ENCODE measurements at places on chromosomes 13 and 19.

DNA sequence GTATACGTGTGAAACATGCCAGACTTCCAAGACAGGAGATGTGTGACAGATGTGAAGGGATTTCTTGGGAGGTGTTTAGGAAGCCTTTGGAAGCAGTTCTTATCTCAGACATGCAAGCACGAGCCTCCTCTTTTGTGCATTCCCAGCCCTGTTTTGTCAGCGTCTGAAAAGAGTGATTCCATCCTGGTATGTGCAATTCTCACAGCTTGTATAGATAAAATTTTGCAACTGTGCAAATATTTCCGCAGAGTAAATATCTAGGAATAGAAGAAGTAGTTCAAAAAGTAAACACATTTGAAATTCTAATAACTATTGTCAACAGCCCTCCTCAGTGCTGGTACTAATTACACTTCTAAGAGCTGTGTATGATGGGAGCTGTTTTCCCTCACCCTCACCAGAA is 72.3 kb upstream of the C1QTNF9B start:
- no peak overlapping the region for H3K27ac ChIP-seq
- H3K4me1 ChIP-seq = no peaks in the 10 kb centered on the region
- no peaks in the 10 kb centered on the region for H3K36me3 ChIP-seq
- no peak for DNase-seq
- no peak overlapping the region for H3K4me3 ChIP-seq

- no peak for DNase-seq
- no peaks in the 10 kb centered on the region for H3K36me3 ChIP-seq
- no peaks in the 10 kb centered on the region for H3K4me1 ChIP-seq
- no peak overlapping the region for H3K27ac ChIP-seq
Observed at GRCh38 chr13:22271903-22272302, 601.0 kb downstream of the FGF9 start.

GRCh38 chr19:2333027-2333806 is 4.7 kb downstream of the SPPL2B start:
- H3K27ac ChIP-seq = peak overlapping the region; percentile 81
- no peak for DNase-seq
- no peaks in the 10 kb centered on the region for H3K36me3 ChIP-seq
- H3K4me1 ChIP-seq = peaks cover 44% of the 10 kb centered on the region
- H3K27me3 ChIP-seq = no peaks in the 10 kb centered on the region
- no peak overlapping the region for H3K4me3 ChIP-seq

GRCh38 chr19:30053558-30053957 is 111.5 kb downstream of the URI1 start:
- no peaks in the 10 kb centered on the region for H3K27me3 ChIP-seq
- no peaks in the 10 kb centered on the region for H3K36me3 ChIP-seq
- H3K4me1 ChIP-seq = no peaks in the 10 kb centered on the region
- no peak for DNase-seq
- no peak overlapping the region for H3K4me3 ChIP-seq

- no peak overlapping the region for H3K27ac ChIP-seq
- no peaks in the 10 kb centered on the region for H3K27me3 ChIP-seq
- no peaks in the 10 kb centered on the region for H3K4me1 ChIP-seq
- DNase-seq = no peak
- H3K36me3 ChIP-seq = no peaks in the 10 kb centered on the region
Observed at GRCh38 chr13:30731361-30732045, 3.8 kb upstream of the ALOX5AP start.

DNA sequence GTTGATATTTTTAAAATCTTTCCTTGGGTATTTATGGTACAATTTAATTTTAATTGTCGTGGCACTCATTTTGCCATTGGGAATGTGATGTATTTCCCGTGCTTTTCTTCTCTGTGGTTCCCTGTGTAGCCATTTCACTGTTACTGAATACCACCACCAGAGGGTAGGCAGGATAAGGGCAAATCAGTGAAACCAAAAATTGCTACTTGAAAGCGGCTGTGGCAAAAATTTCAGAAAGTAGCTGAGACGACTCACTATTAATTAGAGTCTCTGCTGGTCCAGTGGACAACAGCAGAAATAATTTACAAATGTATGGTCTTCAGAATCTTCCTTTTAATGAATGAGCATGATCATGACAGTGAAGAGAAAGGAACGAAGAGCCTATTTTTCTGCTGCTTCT is 34.4 kb upstream of the MIR17HG start:
- no peak for DNase-seq
- no peak overlapping the region for H3K27ac ChIP-seq
- no peaks in the 10 kb centered on the region for H3K36me3 ChIP-seq
- H3K4me3 ChIP-seq = no peak overlapping the region

DNA sequence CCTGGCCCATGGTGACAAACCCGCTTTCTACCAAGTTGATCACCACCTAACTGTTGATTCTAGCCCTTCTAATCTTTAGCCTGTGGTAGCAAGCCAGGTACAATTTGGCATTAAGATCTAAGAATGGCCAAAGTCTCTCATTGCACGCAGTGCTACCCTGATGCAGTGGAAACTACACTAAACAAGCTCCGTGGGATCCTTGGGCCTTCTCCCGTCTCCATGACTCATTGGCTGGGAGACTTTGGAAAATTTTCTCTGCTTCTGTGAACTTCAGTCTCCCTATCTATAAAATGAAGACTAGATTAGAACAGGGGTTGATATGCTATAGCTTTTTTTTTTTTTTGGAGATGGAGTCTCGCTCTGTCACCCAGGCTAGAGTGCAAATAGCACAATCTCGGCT is 223.0 kb downstream of the TSHZ3 start:
- no peaks in the 10 kb centered on the region for H3K4me1 ChIP-seq
- no peak overlapping the region for H3K4me3 ChIP-seq
- H3K36me3 ChIP-seq = no peaks in the 10 kb centered on the region
- no peak overlapping the region for H3K27ac ChIP-seq

GRCh38 chr19:49689133-49690078 is at the start of gene ADM5:
Gene ADM5 (plus strand): TSS chr19:49689594. CDS start chr19:49689838, 244 bp downstream.
- H3K4me3 ChIP-seq = peak within 1 kb of the TSS; percentile 57
- H3K27me3 ChIP-seq = peaks cover 17% of the 10 kb centered on the region
- H3K4me1 ChIP-seq = peaks cover 14% of the 10 kb centered on the region
- DNase-seq = peak; percentile 35
- H3K27ac ChIP-seq = peak within 1 kb of the TSS; percentile 68

- H3K36me3 ChIP-seq = no peaks in the 10 kb centered on the region
- peak; percentile 48 for DNase-seq
Observed at GRCh38 chr13:113862931-113863523, 849 bp downstream of the GAS6 start.

GRCh38 chr19:44712864-44713515 is 14.0 kb downstream of the CEACAM16 start:
- DNase-seq = no peak
- no peak overlapping the region for H3K27ac ChIP-seq
- no peaks in the 10 kb centered on the region for H3K27me3 ChIP-seq
- H3K4me3 ChIP-seq = no peak overlapping the region

GRCh38 chr13:51956717-51957116 is 54.5 kb downstream of the ATP7B start:
- no peak overlapping the region for H3K4me3 ChIP-seq
- H3K4me1 ChIP-seq = peaks cover 12% of the 10 kb centered on the region
- no peaks in the 10 kb centered on the region for H3K36me3 ChIP-seq
- no peak for DNase-seq
- H3K27ac ChIP-seq = no peak overlapping the region
- H3K27me3 ChIP-seq = no peaks in the 10 kb centered on the region

GRCh38 chr19:20612711-20613316 is 47.2 kb upstream of the ZNF737 start:
- H3K4me3 ChIP-seq = no peak overlapping the region
- no peaks in the 10 kb centered on the region for H3K27me3 ChIP-seq
- H3K27ac ChIP-seq = no peak overlapping the region
- no peaks in the 10 kb centered on the region for H3K36me3 ChIP-seq
- no peaks in the 10 kb centered on the region for H3K4me1 ChIP-seq
- DNase-seq = no peak

- H3K36me3 ChIP-seq = no peaks in the 10 kb centered on the region
- H3K27me3 ChIP-seq = no peaks in the 10 kb centered on the region
- no peak overlapping the region for H3K4me3 ChIP-seq
- no peaks in the 10 kb centered on the region for H3K4me1 ChIP-seq
- H3K27ac ChIP-seq = no peak overlapping the region
- no peak for DNase-seq
Observed at GRCh38 chr13:74889321-74889720, 592.6 kb downstream of the TBC1D4 start.

GRCh38 chr19:50735869-50736268 is 12.7 kb downstream of the CLEC11A start:
- H3K27me3 ChIP-seq = peaks cover 5% of the 10 kb centered on the region
- no peak overlapping the region for H3K4me3 ChIP-seq
- no peak overlapping the region for H3K27ac ChIP-seq
- no peaks in the 10 kb centered on the region for H3K4me1 ChIP-seq
- H3K36me3 ChIP-seq = no peaks in the 10 kb centered on the region
- DNase-seq = no peak

- DNase-seq = no peak
- H3K4me1 ChIP-seq = peaks cover 10% of the 10 kb centered on the region
- no peaks in the 10 kb centered on the region for H3K27me3 ChIP-seq
- H3K27ac ChIP-seq = no peak overlapping the region
- no peaks in the 10 kb centered on the region for H3K36me3 ChIP-seq
Observed at GRCh38 chr13:35876601-35877000, 254.6 kb downstream of the DCLK1 start.

DNA sequence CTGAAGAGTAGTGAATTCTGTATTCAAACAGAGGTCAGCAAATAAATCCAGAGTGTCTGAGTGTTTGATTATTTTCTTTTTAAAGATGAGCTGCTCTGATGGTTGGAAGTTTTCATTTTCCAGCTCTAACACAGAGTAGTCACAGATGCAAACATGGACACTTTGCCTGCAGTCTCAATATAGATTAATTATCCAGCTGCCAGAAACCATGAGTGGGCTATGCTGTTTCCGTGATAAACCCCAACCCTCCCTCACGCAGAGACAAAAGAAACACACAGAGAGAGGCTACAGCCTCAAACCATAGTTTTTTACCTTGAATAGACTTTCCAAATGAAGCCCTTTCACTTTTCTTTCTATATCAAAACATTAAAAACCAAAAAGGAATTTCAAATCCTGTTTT is 884.7 kb downstream of the DIAPH3 start:
- no peak overlapping the region for H3K4me3 ChIP-seq
- H3K27me3 ChIP-seq = no peaks in the 10 kb centered on the region
- no peaks in the 10 kb centered on the region for H3K36me3 ChIP-seq
- DNase-seq = no peak

DNA sequence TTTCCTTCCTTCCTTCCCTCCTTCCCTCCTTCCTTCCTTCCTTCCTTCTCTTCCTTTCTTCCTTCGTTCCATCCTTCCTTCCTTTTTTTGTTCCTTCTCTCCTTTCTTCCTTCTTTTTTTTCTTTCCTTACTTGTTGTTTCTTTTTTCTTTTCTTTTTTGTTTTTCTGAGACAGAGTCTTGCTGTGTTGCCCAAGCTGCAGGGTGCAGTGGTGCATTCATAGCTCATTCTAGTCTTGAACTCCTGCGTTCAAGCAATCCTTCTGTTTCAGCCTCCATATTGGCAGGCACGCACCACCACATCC is 5.5 kb upstream of the EEF2 start:
- H3K4me1 ChIP-seq = peaks cover 19% of the 10 kb centered on the region
- no peaks in the 10 kb centered on the region for H3K27me3 ChIP-seq
- no peak overlapping the region for H3K27ac ChIP-seq
- no peaks in the 10 kb centered on the region for H3K36me3 ChIP-seq

DNA sequence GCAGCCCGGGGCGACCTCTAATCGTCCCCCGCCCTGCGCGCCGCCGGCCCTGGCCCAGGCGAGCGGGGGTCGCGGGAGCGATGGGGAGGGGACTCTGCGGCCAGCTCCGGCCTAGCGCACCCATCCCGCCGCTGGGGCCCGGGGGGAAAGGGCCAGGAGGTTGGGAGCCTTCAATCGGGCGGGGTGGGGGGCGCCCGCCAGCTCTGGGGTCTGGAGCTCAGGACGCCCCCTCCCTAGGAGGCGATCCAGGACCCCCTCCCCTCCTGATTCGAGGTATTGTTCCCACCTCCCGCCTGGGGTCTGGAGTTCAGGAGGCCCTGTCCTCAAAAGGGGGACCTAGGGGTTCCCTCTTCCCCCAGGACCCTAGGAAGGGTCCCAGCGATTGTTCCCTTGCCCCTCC is 430 bp downstream of the ZNF358 start:
- no peaks in the 10 kb centered on the region for H3K27me3 ChIP-seq
- peak overlapping the region; percentile 79 for H3K27ac ChIP-seq
- H3K36me3 ChIP-seq = no peaks in the 10 kb centered on the region

GRCh38 chr19:8265872-8266271 is 42.3 kb downstream of the CD320 start:
- no peaks in the 10 kb centered on the region for H3K27me3 ChIP-seq
- peaks cover 3% of the 10 kb centered on the region for H3K4me1 ChIP-seq
- DNase-seq = no peak
- no peaks in the 10 kb centered on the region for H3K36me3 ChIP-seq

DNA sequence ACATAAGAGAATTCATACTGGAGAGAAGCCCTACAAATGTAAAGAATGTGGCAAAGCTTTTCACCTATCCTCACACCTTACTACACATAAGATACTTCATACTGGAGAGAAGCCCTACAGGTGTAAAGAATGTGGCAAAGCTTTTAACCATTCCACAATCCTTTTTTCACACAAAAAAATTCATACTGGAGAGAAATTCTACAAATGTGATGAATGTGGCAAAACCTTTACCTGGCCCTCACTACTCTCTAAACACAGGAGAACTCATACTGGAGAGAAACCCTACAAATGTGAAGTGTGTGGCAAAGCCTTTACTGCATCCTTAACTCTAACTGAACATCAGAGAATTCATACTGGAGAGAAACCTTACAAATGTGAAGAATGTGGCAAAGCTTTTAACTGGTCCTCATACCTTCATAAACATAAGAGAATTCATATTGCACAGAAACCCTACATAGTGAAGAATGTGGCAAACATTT is 14.0 kb upstream of the ZNF506 start:
- no peaks in the 10 kb centered on the region for H3K4me1 ChIP-seq
- H3K27me3 ChIP-seq = no peaks in the 10 kb centered on the region
- H3K4me3 ChIP-seq = no peak overlapping the region
- no peak for DNase-seq

GRCh38 chr19:14347999-14348889 is 33.0 kb upstream of the ADGRE5 start:
- no peaks in the 10 kb centered on the region for H3K27me3 ChIP-seq
- H3K4me3 ChIP-seq = peak overlapping the region; percentile 39
- H3K36me3 ChIP-seq = no peaks in the 10 kb centered on the region
- H3K4me1 ChIP-seq = peaks cover 5% of the 10 kb centered on the region
- no peak overlapping the region for H3K27ac ChIP-seq

DNA sequence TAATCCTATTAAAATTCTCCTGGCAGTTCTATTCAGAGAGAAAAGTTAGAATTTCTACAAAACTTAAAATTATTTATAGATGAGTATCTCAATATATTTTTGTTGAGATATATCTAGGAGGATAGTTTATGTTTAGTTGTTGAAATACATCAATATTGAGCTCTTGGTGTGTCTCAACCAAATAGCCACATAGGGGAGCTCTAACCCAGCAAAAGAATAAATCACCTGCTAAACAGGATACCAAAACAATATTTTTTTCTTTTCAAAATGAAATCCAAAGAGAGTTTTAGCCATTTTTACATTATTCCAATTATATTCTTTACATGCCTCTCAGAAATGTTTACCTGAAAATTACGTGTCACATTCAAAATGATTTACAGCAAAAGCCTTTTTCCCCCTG is 954.7 kb downstream of the SLITRK6 start:
- H3K36me3 ChIP-seq = no peaks in the 10 kb centered on the region
- H3K4me1 ChIP-seq = no peaks in the 10 kb centered on the region
- H3K27me3 ChIP-seq = no peaks in the 10 kb centered on the region
- H3K4me3 ChIP-seq = no peak overlapping the region
